Omental fat pad (tissue), 4 donors: ENCODE measurements at places on chromosomes 2 and 18. TPM values are rescaled to one million over a fixed set of nuclear protein-coding genes. Genes with fewer than 3 reads are reported as not detected.

DNA sequence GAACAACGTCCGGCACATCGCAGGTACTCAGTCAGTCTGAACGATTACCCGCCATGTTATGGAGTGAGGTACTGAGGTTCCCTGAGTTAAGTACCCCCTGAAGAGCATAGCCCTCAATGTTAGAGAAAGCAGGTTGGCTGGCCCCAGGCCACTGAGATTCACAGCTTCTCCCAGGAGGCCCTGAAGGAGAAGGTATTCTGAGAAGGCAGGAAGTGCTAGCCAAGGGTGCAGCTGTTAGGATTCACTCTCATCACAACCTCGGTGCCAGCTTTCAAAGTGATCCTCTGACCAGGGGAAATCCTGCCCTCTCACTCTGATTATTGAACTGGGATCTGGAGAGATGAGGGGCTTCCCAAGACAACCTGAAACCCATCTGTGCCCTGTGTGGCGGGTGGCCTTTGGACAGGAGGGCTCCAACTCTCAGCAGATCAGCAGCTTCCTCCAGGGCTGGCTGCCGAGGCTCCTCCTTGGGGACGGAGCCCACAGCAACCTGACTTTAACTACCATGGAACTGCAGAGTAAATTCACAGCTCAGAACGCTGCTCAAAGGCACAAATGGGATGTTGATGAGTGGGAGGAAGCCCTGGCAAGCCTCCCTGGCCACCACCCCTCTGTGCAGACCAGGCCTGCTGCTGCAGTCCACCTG is 7.8 kb downstream of the EHD3 start:
- DNase-seq, result no peak

DNA sequence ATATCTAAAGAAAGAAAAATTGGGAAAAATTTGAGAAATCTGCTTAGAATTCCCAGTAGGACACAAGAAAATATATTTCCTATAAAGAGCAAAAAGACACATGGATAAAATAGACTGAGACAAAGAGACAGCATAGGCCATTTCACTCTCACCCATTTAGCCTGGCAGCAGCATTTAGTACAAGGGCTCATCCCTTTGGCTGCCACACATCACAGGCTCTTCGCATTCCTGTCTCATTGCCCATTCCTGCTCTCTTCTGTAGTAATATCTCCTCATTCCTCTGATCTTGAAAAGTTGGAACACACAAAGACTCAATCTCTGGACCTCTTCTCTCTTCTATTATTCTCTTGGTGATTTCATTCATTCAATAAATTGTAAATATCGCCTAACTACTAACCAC is 162.6 kb downstream of the SOX11 start:
- no peak for DNase-seq

RGPD4 gene
- total RNA-seq, result not detected

ANKRD29 gene
- total RNA-seq, result 22.3 TPM
